Fibroblast of lung (primary cell): ENCODE measurements at places on chromosomes 5 and 9. TPM values are rescaled to one million over a fixed set of nuclear protein-coding genes. Genes with fewer than 3 reads are reported as not detected.

GRCh38 chr5:11602298-11602697 lies 301.9 kb downstream of the CTNND2 start:
- no peak for DNase-seq
- no peak overlapping the region for H3K4me3 ChIP-seq
- no peak overlapping the region for H3K27ac ChIP-seq
- H3K27me3 ChIP-seq, result no peaks in the 10 kb centered on the region

GRCh38 chr9:7164440-7165330 lies 406.9 kb downstream of the KDM4C start:
- H3K36me3 ChIP-seq, result no peaks in the 10 kb centered on the region
- no peak overlapping the region for H3K4me3 ChIP-seq
- DNase-seq, result no peak

GRCh38 chr5:60243713-60244112 lies 350.2 kb upstream of the PDE4D start:
- no peaks in the 10 kb centered on the region for H3K4me1 ChIP-seq
- no peaks in the 10 kb centered on the region for H3K27me3 ChIP-seq
- DNase-seq, result no peak
- no peak overlapping the region for H3K27ac ChIP-seq

Gene ISL1
- total RNA-seq, result not detected in 2 replicates

Gene NRG2
- 0.51 and 1.3 TPM in 2 replicates for total RNA-seq

Gene PRSS3
- 0.26 and 0.33 TPM in 2 replicates for total RNA-seq

Gene TAF11L10
- not detected in 2 replicates for total RNA-seq

GRCh38 chr9:78400496-78400895 lies 103.6 kb downstream of the PSAT1 start:
- H3K27me3 ChIP-seq, result no peaks in the 10 kb centered on the region
- DNase-seq, result no peak
- H3K4me3 ChIP-seq, result no peak overlapping the region
- H3K4me1 ChIP-seq, result no peaks in the 10 kb centered on the region
- no peaks in the 10 kb centered on the region for H3K36me3 ChIP-seq

GRCh38 chr5:95178046-95178651 lies 106.7 kb downstream of the MCTP1 start:
- H3K27me3 ChIP-seq, result no peaks in the 10 kb centered on the region
- no peaks in the 10 kb centered on the region for H3K4me1 ChIP-seq
- no peak overlapping the region for H3K27ac ChIP-seq
- no peaks in the 10 kb centered on the region for H3K36me3 ChIP-seq
- H3K4me3 ChIP-seq, result no peak overlapping the region

Gene CER1
- not detected in 2 replicates for total RNA-seq

Gene RAB3C
- not detected in 2 replicates for total RNA-seq

DNA sequence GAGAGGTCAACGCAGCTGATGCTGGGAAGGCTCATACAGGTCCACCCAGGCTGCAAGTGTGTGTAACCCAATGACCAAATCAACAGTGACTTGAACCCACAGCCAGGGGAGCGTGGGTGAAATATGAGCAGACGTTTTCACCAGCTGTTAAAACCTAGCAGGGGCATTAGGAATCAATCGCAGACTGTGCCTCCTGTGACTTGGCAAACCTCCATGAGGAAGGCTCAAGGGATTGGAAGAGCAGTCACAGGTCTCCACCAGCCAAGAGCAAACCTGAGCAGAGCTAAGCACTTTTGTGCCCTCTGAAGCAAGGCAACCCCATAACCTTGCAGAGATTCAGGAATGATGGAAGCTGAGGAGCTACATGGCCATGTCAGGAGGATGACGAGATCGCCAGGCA lies 25.5 kb downstream of the INSYN2B start:
- no peak overlapping the region for H3K27ac ChIP-seq
- no peaks in the 10 kb centered on the region for H3K4me1 ChIP-seq
- H3K4me3 ChIP-seq, result no peak overlapping the region
- H3K36me3 ChIP-seq, result no peaks in the 10 kb centered on the region
- H3K27me3 ChIP-seq, result no peaks in the 10 kb centered on the region
- no peak for DNase-seq

Gene NIPAL4
- total RNA-seq, result 0.17 and 0.26 TPM in 2 replicates

Gene INSL4
- total RNA-seq, result not detected in 2 replicates

Gene PCDHA8
- total RNA-seq, result under 0.01 and 0.33 TPM in 2 replicates

DNA sequence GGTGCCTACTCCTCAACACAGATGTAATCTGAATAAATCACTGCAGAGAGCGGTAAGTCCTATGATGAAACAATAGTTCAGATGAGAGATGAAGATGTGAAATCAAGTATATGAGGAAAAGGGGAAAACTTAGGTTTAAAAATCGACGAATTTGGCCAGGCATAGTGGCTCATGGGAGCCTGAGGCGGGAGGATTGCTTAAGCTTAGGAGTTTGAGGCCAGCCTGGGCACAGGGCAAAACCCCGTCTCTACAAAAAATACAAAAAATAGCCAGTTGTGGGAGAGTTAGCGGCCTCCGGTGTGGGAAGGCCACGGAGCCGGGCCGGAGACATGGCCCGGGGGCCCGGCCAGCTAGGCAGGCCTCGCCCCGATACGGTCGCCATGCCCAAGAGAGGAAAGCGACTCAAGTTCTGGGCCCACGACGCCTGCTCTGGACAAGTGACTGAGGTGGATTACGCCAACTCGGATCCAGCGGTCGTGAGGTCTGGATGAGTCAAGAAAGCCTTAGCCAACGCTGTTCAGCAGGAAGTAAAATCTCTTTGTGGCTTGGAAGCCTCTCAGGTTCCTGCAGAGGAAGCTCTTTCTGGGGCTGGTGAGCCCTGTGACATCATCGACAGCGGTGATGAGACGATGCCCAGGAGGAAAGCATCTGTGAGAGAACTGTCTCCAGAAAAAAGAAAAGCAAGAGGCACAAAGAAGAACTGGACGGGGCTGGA lies 62.8 kb upstream of the SUB1 start:
- H3K4me1 ChIP-seq, result peaks cover 2% of the 10 kb centered on the region
- DNase-seq, result peak; percentile 83
- no peaks in the 10 kb centered on the region for H3K36me3 ChIP-seq
- no peak overlapping the region for H3K4me3 ChIP-seq

Gene ADAMTS6
- total RNA-seq, result 45.2 and 48.3 TPM in 2 replicates

DNA sequence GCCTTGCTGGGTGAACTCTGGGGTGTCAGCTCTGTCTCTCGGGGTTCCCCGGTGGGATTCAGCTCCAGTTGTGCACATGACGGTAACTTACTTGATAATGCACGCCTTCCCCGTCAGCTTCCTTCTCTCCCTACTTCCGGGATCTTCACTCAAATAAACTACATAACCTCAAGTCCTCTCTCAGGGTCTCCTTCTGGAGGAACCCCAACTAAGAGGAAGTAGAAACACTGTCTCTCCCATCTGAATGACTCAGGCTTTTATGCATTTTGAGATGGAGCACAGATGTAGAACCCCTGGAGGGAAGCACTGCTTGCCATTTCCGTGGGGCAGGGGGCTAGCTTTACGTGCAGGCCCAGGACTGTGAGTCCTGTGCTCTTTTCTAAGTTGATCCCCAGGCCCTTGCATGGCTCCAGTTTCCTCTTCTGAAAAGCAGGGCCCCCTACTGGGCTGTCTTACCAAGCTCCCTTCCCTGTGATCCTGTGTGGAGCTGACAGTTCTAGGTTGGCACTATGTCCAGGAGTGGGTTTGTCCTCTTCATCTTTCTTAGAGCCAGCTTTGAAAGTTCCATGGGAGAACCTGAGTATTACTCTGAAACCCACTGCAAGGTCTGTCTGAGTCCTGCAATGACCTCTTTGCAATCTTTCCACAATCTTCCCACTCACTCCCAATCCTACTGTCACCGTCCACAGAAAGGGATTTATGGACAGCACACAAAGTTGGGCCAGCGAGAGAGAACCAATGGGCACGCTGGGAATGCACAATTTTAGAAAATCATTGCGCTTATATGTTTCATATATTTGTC lies 17.7 kb downstream of the S1PR3 start:
- no peaks in the 10 kb centered on the region for H3K36me3 ChIP-seq
- no peaks in the 10 kb centered on the region for H3K27me3 ChIP-seq
- no peak overlapping the region for H3K4me3 ChIP-seq
- DNase-seq, result no peak
- no peak overlapping the region for H3K27ac ChIP-seq
- H3K4me1 ChIP-seq, result no peaks in the 10 kb centered on the region

DNA sequence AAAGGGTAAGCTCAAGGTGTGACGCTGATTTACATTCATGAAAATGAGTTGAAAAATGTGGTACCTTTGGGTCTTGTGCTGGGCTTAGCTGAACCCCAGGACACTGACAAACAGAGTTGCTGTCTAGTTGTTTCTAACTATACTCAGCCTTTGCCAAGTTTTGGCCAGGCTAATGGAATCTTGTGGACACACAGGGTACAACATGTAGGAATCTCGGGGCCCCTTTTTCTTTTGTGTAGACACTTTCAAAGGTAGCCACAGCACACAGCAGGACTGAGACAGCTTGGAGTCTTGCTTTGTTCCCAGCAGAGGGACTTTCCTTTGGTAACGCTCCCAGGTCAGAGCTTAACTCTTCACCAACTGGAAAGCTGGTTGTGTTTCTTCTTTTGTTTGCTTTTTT lies 7.8 kb downstream of the LIX1 start:
- H3K27me3 ChIP-seq, result peaks cover 4% of the 10 kb centered on the region
- H3K4me1 ChIP-seq, result no peaks in the 10 kb centered on the region
- no peak overlapping the region for H3K4me3 ChIP-seq
- no peaks in the 10 kb centered on the region for H3K36me3 ChIP-seq

DNA sequence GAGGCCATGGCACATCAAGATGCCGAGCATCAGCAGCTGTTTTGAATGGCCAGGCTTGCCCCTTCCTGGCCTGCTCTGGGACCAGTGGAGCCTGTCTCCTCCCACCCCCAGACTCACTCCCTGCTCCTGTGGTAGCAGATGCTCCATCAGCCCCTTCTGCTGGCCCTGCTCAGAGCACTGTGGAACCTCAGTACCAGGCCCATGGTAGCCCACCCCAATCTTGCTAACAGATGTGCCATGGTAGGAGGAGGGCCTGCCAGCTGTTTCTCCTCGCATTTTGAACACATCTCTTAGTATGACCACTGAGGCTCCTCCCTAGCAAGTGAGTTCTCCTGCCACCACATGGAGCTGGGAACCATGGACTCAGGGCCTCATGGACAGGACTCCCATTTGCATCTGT lies 29.5 kb downstream of the COL27A1 start:
- no peak overlapping the region for H3K4me3 ChIP-seq
- DNase-seq, result no peak
- H3K36me3 ChIP-seq, result peaks cover 1% of the 10 kb centered on the region
- H3K27ac ChIP-seq, result no peak overlapping the region
- no peaks in the 10 kb centered on the region for H3K27me3 ChIP-seq

DNA sequence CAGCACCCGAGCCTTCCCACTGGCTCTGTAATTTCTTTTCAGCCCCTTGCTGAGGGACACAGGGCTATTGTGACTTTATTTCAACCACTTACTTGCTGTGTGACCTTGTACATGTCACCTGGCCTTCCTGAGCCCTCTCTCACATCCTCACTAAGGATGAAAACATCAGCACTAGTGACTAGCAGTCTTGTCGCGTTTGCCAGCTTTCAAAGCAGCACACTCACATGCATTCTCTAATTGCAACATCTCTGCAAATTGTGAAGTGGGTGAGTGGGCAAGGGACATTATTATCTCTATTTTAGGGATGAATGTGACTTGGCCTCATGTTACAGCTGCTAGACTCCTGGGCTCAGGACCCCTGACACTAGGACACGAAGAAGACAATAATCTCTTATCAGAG lies 144.5 kb downstream of the SEC61B start:
- no peaks in the 10 kb centered on the region for H3K27me3 ChIP-seq
- peak; percentile 28 for DNase-seq
- no peak overlapping the region for H3K27ac ChIP-seq
- no peaks in the 10 kb centered on the region for H3K36me3 ChIP-seq
- peaks cover 20% of the 10 kb centered on the region for H3K4me1 ChIP-seq
- no peak overlapping the region for H3K4me3 ChIP-seq

Gene CTXN3
- total RNA-seq, result not detected in 2 replicates

DNA sequence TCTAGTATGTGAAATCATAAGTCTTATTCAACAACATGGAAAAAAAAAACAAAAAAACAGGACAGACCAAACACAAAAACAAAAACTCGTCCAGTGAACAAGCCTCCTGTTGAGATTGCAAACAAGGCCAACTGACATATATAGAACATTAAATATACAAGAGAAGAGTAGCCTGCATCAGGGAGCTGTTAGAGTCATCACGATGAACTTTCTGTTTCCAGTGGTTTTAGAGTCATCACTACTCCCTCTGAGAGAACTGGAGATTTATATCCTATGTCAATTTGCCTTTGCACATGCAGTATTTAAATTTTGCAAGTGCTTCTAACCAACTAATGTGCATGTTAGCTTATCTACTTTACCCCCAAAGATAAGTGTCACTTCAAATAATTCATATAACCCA lies 9.9 kb downstream of the SNCAIP start:
- H3K27ac ChIP-seq, result no peak overlapping the region
- no peak for DNase-seq
- no peaks in the 10 kb centered on the region for H3K27me3 ChIP-seq

GRCh38 chr5:9182899-9183695 lies 362.8 kb downstream of the SEMA5A start:
- H3K4me3 ChIP-seq, result no peak overlapping the region
- DNase-seq, result no peak
- no peak overlapping the region for H3K27ac ChIP-seq

- no peaks in the 10 kb centered on the region for H3K36me3 ChIP-seq
- H3K27ac ChIP-seq, result no peak overlapping the region
- no peak for DNase-seq
- no peak overlapping the region for H3K4me3 ChIP-seq
Observed at GRCh38 chr9:130583271-130583670, 3.9 kb downstream of the FUBP3 start.

Gene SLCO6A1
- total RNA-seq, result not detected in 2 replicates

- no peak overlapping the region for H3K27ac ChIP-seq
- H3K27me3 ChIP-seq, result no peaks in the 10 kb centered on the region
- no peaks in the 10 kb centered on the region for H3K36me3 ChIP-seq
- no peaks in the 10 kb centered on the region for H3K4me1 ChIP-seq
Observed at GRCh38 chr9:103798620-103799019, 295.5 kb upstream of the SMC2 start.

GRCh38 chr5:111585291-111585690 lies 73.0 kb upstream of the STARD4 start:
- H3K4me1 ChIP-seq, result peaks cover 8% of the 10 kb centered on the region
- no peak overlapping the region for H3K4me3 ChIP-seq
- no peak overlapping the region for H3K27ac ChIP-seq

Gene BARHL1
- total RNA-seq, result not detected in 2 replicates

DNA sequence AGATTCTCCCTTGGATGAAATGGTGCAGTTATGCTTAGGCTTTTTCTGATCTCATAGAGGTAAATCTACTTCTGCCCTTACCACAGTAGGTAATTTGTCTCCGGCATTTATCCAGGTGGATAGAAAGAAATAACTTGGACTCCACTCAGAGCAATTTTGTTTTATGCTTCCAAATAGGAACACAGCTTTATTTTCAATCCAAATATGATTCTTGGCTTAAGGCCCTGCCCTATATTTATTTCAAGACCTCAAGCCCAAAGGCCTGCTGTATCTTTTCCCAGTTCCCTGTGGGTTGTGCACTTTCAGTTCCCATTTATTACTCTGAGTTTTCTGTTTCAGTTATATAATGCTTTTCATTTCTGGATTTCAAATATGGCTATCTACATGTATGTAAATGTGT lies 274.2 kb upstream of the SMC2 start:
- H3K4me3 ChIP-seq, result no peak overlapping the region
- no peak for DNase-seq
- no peak overlapping the region for H3K27ac ChIP-seq
- no peaks in the 10 kb centered on the region for H3K4me1 ChIP-seq
- no peaks in the 10 kb centered on the region for H3K27me3 ChIP-seq
